Dermis microvascular lymphatic vessel endothelial cell (primary cell): ENCODE measurements at places on chromosomes 5 and 9. TPM values are rescaled to one million over a fixed set of nuclear protein-coding genes. Genes with fewer than 3 reads are reported as not detected.
A peak's percentile ranks its signal among the peaks of the same experiment; 100 is the strongest.

Gene MBLAC2
- 4.2 and 5.1 TPM in 2 replicates for total RNA-seq

DNA sequence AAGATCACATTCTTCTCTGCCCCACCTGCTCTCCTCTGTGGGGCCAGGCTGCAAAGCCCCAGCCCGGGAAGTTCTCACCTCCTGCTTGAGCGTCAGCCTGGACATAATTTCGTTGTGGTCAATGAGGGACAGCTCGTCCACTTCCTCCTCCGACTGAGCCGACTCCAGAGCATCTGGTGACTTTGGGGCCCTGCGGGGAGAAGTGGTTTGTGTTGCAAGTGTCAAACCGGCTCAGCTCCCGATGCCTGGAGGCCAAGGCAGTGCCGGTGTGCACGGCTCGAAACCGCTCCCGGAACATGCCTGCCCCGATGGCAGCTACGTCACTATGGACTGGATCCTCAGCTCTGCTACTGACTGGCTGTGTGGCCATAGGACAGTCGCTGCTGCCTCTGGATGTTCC, 52.8 kb downstream of the PRRT1B start:
- DNase-seq: no peak

Gene TBC1D9B
- total RNA-seq: 35.6 and 70.7 TPM in 2 replicates

GRCh38 chr9:93266521-93267001, 82.6 kb downstream of the WNK2 start:
- DNase-seq: no peak

GRCh38 chr9:78397045-78397444, 100.1 kb downstream of the PSAT1 start:
- DNase-seq: no peak

DNA sequence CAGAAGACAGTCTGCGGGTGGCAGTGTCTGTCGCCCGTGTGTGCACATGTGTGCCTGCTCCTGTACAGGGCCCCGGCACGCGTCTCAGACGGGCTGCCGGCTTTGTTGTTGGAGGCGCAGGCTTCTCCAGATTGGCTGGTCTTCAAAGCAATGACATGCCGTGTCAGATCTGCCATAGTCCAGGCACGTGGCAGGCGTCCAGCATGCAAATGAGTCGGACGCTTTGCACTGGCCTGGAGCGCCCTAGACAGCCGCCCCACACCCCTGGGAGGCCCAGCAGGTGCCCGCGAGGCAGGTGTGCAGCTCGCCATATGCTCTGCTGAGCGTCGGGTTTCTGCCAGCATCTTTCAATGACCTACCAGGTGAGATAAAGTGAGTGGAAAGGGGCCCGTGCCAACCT, 71.5 kb downstream of the GADD45G start:
- no peak for DNase-seq

Gene ZNF300
- 4.2 and 4.6 TPM in 2 replicates for total RNA-seq

- DNase-seq: peak; percentile 95
These were observed 923 bp downstream of the SPATA6L start for GRCh38 chr9:4665357-4665756.

Gene TRPM3
- 0.13 and 0.63 TPM in 2 replicates for total RNA-seq

- DNase-seq: no peak
These were observed 943.7 kb downstream of the CDH18 start for GRCh38 chr5:19044311-19044710.

GRCh38 chr9:122059214-122059954, 33.7 kb downstream of the TTLL11 start:
- DNase-seq: no peak

DNA sequence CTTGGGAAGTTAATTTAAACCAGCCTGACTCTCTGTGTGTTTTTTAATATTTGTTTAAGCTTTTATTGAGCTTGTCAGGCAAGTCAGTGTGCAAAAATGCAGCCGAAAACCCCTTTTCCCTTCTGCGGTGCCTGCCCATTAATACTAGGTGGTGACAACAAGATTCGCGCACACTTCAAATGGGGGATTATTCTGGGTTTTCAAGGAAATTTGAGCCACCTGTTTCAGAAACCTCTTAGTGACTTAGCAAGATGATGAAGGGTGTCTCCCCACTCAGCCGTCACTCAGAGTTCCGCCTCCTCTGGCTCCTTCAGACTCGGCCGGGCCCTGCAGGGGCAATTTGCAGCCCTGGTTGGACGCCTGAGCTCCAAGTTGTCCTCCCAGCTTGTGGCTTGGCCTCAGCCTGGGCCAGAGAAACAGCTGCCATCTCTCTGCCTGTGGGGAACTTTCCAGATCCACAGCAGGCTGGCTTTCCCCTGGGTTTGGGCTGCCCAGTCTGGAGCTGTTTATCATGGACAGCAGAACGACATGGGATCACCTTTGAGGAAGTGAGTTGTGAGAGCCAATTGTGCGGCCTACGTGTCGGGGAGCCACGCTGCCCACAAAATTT, 75.9 kb downstream of the SPRY4 start:
- DNase-seq: no peak

Gene ABO
- total RNA-seq: 0.39 and 0.63 TPM in 2 replicates

DNA sequence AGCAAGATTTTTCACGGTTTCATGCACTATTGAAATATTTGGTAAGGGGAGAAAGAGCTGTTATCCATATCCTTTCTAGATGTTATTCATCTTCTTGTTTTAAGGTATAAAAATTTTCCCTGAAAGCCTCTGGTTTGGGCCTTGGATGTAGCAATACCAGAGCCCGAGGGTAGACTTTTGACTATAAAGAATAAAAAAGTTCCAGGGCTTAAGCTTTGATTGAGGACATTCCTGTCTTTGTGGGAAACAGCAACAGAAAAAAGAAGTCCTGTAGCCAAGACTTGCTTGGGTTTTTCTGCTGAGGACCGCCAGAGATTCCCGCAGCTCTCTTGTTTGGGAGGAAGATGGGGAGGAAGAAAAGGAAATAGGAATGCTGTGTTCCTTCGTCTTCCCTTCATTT, 440.0 kb upstream of the WWC1 start:
- DNase-seq: no peak

GRCh38 chr9:100186356-100186755, 87.3 kb downstream of the INVS start:
- DNase-seq: no peak

GRCh38 chr5:126525630-126526245, 69.3 kb downstream of the ALDH7A1 start:
- DNase-seq: peak; percentile 33

Gene MARCOL
- not detected in 2 replicates for total RNA-seq

Gene IFNB1
- not detected in 2 replicates for total RNA-seq

DNA sequence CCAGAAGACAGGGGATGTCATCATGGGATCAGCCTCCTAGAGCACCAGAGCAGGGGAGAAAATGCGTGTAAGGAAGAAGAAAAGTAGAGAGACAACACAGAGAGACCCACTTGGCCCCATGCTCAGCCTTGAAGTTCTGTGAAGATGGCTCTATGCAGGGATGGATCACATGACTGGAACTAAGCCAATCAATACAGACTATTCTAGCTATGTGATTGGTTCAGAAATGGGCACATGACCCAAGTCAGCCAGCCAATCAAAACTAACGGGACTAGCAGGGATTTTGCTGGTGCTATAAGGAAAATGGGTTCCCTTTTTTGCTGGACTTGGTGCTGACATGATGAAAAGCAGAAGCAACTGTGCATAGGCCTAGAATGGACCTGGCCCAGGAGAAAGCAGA, 173.0 kb upstream of the TBC1D2 start:
- no peak for DNase-seq

GRCh38 chr5:151115272-151115905, 34.6 kb upstream of the TNIP1 start:
- peak; percentile 60 for DNase-seq

DNA sequence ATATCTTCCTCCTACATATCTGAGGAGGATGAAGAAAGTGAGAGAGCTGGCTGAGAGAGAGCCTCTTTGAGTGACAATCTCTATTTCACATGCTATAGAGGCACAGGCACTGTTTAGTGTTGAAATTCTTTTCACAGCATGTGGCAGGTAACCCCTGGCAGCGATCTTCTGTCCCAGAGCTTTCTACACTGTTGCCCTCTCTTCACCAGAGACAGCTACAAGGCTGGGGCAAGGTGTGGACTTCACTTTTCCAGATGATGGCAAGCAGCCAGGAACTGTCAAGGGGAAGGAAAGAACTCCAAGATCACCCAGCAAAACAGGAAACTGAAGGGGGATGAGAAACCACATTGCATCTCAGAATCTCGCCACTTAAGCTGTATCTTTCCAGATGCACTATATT, 205.2 kb downstream of the CAAP1 start:
- DNase-seq: no peak

Gene GPBP1
- 40.3 and 44.5 TPM in 2 replicates for total RNA-seq

Gene CNTLN
- 4.4 and 5.4 TPM in 2 replicates for total RNA-seq

DNA sequence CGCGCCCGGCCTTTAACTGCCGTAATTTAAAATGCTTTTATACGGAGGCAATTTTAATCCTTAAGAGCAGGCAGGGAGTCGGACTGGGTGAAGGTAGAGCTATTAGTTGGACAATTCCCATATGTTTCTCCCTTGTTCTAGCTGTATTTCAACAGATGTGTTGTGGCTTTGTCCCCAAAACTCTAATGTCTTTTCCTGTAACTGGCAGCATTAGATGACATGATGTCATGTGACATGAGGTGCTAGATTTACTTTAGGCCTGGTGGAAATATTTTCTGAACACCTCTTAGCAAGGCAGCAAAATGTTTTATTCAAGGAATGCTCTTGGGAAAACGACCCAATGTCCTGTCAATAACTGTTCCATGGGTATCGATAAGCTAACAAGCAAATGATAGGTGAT, 8.5 kb downstream of the MYO10 start:
- no peak for DNase-seq

Gene BHMT2
- 3.1 and 6.2 TPM in 2 replicates for total RNA-seq

DNA sequence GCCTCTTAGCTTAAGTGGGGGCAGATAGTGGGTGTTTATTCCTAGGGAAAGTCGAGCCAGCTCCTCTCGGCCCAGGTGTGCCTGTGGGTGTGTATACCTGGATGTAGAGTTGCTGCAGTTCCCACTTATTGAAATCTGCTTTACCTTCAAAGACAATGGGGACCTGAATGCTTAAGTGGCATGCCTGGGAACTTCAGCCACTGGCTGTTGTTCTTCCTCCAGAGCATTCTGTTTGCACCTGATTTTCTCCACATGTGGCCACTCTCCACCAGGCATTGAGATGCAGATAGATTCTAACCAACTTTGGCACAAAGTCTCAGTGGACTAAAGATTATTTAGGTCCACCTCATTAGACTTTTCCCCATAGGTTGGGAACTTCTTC, 186.8 kb downstream of the ZNF462 start:
- DNase-seq: no peak

DNA sequence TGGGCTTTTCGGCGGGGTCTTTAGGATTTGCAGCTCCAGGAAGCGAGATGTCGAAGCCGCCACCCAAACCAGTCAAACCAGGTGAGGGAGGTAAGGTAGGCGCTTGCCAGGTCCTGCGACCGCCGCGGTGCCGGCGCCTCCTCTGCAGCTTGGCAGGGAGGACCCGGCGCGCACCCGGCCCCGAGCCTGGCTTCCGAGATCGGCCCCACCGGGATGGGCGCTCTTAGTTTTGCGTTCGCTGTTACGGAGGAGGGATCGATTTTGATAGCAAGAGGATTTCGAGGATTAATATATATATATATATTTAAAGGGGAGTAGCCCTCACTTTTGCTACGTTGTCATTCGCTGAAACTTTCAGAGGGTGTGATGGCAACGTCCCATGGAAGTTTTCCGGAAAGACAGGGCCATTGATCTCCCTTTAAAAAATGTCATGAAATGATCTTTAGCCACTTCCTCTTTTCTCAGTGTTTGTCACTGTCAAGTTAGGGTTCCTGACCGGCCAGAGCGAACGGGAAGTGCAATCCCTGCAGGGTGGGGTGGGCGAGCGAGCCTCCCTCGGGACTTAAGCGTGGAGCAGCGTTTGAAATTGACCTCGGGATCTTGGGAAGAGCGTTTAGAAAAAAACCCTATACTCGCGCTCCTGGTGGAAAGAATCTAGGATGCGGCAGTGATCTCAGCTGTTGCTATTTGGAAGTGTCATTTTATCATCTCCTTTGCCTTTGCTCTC, 495 bp downstream of the OSTF1 start:
- DNase-seq: peak; percentile 65

GRCh38 chr5:77241444-77241843, 31.0 kb downstream of the PDE8B start:
- DNase-seq: no peak

GRCh38 chr5:18141222-18141621, 507.0 kb downstream of the TAF11L14 start:
- no peak for DNase-seq

- no peak for DNase-seq
These were observed 3.0 kb downstream of the GDNF start for GRCh38 chr5:37836592-37837413.

Gene TMEM174
- not detected in 2 replicates for total RNA-seq
